Stimulated activated CD4-positive, alpha-beta T cell treated with anti-CD3 and anti-CD28 coated beads, TNF-alpha, amount 100 ng/mL, for 4 hours (primary cell): ENCODE measurements at places on chromosomes 6 and 20.
A peak's percentile ranks its signal among the peaks of the same experiment; 100 is the strongest.

DNA sequence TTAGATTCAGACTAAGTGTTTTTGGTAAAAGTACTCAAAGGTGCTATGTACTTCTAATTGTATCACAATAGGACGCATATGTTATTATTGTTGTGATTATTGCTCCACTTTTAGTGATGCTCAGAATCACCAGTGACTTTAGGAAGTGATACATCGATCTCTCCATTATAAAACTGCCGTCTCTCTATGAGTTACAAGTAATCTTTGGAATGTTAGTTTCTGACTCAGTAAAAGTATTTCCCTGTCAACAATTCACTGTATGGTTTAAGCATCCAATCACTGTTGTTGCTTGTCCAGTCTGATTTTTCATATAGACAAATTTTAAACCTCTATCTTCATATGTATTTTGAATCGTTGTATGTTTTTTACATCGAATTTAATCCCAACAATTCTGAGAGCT lies 9.4 kb downstream of the DCBLD1 start:
- no peak for DNase-seq

- DNase-seq, result no peak
These were observed 280.4 kb downstream of the PTPRK start for GRCh38 chr6:128240024-128240428.

GRCh38 chr6:69379518-69379917 lies 417.3 kb downstream of the LMBRD1 start:
- DNase-seq, result no peak

DNA sequence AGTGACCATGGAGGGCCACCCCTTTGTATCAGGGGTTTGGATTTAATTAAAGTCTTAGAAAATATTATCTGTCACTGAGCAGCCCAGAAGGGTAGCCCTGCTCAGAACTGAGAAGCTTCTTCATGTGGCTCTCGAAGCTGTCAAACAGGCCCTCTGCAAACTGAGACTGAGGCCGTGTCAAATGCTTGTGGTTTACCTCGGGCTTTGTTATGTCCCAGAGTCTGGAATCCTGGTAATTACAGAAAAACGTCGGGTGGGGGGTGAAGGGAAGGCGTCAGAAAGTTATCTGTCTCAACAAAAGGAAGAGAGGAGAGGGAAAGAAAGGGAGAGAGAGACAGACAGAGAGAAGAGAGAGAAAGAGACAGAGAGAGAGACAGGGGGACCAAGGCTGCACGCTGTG lies 200.8 kb downstream of the BMP7 start:
- DNase-seq, result no peak

- no peak for DNase-seq
These were observed 14.9 kb upstream of the CCN5 start for GRCh38 chr20:44700306-44700705.

DNA sequence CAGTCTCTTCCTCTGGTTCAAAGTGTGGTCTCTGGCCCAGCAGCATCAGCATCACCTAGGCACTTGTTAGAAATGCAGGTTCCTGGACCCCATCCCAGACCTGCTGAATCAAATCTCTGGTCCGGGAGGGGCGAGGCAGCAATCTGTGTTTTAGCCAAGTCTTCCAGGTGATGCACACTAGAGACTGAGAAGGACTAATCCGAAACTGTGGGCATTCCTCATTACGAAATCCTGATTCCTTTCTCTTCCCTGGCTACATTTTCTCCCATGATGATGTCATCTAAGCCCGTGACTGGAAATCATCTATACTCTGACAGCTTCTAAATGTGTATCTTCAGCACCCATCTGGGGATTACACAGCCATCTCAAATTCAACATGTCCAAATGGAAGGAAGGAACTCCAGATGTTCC lies 39.7 kb upstream of the PRND start:
- DNase-seq, result no peak

GRCh38 chr6:163460307-163460782 lies 45.8 kb downstream of the QKI start:
- DNase-seq, result no peak

DNA sequence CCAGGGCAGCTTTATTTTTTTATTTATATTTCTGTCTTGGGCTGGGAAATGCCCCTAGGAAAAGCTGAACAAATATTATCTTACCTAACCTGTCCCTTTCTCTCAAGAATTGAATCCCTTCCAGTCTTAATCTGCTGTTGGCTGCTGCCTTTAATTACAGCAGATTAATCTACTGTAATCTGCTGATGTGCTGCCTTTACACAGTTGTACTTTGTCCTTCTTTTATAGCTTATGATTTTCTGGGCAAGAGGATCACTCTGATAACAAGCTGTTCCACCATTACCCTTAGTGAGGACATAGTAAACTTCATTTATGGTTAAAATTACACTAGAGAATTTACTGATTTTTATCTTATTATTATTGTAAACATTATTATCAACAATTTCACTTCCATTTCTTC lies 234.5 kb upstream of the MAN1A1 start:
- DNase-seq, result no peak

DNA sequence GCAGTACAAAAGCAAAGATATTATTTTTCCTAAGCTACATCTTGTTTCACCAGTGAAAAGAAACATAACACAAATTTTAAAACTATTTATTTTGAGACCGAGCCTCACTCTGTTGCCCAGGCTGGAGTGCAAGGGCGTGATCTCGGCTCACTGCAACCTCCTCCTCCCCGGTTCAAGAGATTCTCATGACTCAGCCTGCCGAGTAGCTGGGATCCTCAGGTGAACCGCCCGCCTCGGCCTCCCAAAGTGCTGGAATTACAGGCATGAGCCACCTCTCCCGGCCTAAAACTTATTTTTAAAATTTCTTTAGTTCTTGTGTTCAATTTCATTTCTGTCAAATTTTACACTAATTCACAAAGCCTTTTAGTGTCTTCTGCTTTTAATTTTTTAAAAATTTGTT lies 5.9 kb downstream of the SRSF12 start:
- DNase-seq, result no peak

- DNase-seq, result no peak
These were observed 2.6 kb downstream of the MGME1 start for GRCh38 chr20:17971300-17972013.

DNA sequence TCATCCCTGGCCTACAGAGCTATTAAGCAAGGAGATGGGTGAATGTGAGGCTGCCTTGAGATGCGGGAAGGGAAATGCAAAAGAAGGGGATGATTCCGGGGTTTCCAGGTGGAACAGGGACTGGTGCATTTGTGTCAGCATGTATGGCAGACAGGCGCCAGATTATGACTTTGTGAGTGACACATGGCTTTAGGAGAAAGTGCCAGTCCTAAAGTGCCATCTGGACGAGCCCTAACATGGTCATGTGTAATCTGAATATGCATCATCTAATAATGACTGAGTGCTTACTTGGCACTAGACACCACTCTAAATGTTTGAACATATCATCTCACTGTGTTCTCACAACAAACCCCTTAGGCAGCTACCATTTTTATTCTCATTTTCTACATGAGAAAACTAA lies 195.0 kb upstream of the TSHZ2 start:
- DNase-seq, result no peak

GRCh38 chr6:85594197-85594930 lies 706 bp upstream of the SNX14 start:
- peak; percentile 18 for DNase-seq

DNA sequence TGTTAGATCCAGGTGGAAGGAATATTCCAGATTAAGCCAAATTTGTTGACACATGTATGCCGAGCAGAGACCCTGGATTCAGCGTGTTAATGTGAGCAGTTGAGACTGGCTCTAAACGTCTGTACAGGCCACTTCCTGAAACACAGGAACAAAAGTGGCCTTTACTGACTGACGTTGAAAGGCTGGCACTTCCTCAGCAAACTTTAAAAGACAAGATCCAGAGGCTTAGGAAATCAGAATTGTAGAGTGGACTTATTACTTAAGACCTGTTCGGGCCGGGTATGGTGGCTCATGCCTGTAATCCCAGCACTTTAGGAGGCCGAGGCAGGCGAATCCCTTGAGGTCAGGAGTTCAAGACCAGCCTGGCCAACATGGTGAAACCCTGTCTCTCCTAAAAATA lies 125.7 kb upstream of the ARID1B start:
- no peak for DNase-seq

- DNase-seq, result no peak
These were observed 37.5 kb downstream of the FAM217A start for GRCh38 chr6:4041480-4041879.

GRCh38 chr20:32271620-32272019 lies 5.8 kb upstream of the KIF3B start:
- DNase-seq, result no peak

GRCh38 chr6:14109411-14109826 lies 8.2 kb upstream of the CD83 start:
- DNase-seq, result no peak

- DNase-seq, result no peak
These were observed 3.0 kb upstream of the ABCF1 start for GRCh38 chr6:30568245-30568644.

DNA sequence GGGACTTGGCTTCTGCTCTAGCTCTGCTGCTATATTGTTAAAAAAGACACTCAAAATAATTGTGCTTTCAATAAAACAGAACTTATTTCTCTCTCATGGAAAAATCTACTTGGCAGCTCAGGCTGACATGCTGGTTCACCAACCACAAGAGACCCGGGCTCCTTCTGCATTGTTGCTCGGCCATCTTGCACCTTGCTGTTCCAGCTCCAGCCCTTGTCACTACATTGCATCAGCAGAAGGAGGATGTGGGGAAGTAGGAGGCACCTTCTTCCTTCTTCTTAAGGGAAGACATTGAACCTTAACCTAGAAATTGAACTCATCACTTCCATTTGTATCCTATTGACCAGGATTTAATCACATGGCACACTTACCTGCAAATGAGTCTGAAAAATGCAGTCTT lies 6.6 kb upstream of the C20orf202 start:
- DNase-seq, result no peak
